ENCODE measurements at places on chromosomes 13 and 19. TPM values are rescaled to one million over a fixed set of nuclear protein-coding genes. Genes with fewer than 3 reads are reported as not detected.

Gene KCNN1
- total RNA-seq, result not detected

Gene LIM2
- not detected for total RNA-seq

Gene CDX2
- not detected for total RNA-seq

Gene FAM216B
- 0.59 TPM for total RNA-seq

Gene GADD45GIP1
- total RNA-seq, result 76.8 TPM

Gene CBY2
- total RNA-seq, result not detected

Measured in uterus (tissue), 4 donors.